Activated CD4-positive, alpha-beta T cell treated with anti-CD3 and anti-CD28 coated beads, Interleukin-2, Interleukin-4, amounts not matched to agents 100 ng/mL and 50 ng/mL, durations not matched to agents 16 hours and 8 hours (primary cell): ENCODE measurements at places on chromosomes 12 and 14.

DNA sequence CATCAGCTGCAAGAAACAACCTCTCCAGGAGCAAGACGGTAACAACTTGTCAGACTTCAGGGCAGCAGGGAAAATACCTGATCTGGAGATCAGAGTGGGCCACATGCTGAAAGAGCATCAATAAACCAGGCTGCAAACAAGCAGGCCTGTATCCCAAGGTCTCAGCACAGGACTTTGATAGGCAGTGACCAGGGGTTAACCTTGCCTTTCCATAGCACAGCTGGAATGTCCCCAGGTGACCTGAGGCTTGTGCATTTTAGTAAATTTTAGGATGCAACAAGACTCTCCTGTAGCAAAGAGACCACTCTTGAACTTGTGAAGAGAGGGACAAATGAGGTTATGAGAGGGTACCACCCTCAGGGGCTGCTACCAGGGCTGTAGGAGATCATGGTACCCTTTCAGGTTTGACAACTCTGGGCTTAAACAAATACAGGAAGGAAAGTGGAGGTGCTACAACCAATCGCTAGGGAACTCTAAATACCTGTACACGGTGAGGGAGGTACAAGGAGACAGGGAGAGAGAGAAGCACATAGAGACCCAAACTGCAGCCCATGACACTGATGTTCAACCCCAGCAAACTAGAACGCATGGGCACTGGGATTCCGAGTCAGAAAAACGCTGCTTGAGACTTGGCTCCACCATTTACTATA, 95.4 kb upstream of the EVL start:
- no peak for DNase-seq

GRCh38 chr12:90216815-90217214, 508.2 kb upstream of the ATP2B1 start:
- DNase-seq, result no peak

- DNase-seq, result no peak
Measured at GRCh38 chr12:71420775-71421406, 18.7 kb upstream of the LGR5 start.

DNA sequence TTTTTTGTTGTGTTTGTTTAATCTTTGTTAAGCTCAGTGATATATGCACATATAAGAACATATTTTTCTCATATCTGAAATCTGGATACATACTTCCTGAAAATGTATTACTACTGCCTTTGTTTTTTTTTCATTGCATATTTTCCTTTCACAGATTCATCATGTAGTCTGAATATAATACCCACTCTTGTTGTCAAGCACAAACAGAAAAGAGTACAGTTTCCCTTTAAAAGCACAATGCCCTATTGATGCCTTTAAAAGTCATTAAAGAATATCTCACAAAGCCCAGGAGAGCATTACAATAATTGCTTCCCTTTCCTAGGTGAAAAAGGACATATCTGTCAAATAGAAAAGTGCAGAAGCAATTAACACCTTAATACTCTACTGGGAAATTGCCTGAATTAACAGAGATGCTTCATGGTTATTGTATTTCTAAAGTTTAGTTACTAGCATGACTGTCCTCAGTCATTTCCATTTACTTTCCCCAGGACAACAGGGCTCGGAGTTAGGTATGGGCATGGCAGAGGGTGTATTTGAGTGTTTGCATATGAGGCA, 107.4 kb downstream of the GRIP1 start:
- no peak for DNase-seq

GRCh38 chr14:23631234-23631633, 4.9 kb upstream of the DHRS2 start:
- no peak for DNase-seq

DNA sequence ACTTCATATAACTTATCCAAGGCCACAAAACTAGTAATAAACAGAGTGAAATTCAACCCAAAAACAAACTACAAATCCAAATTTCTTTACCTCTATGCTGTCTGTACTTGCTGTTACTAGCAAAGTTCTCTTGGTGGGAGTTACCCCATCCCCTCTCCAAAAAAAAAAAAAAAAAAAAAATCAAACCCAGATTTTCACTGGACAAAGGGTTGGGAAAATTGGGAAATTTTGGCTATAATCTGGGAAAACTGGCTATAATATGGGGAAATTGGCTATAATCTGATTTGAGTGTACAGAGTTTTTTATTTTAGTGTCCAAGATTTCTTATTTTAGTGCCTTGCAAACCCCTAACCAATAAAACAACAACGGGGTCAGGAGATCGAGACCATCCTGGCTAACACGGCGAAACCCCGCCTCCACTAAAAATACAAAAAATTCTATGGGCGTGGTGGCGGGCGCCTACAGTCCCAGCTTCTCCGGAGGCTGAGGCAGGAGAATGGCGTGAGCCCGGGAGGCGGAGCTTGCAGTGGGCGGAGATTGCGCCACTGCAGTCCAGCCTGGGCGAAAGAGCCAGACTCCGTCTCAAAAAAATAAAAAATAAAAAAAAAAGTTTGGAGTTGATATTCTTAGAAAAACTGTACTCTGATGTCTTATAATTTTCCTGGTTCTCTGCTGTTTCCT, 148.4 kb downstream of the CHST11 start:
- no peak for DNase-seq

DNA sequence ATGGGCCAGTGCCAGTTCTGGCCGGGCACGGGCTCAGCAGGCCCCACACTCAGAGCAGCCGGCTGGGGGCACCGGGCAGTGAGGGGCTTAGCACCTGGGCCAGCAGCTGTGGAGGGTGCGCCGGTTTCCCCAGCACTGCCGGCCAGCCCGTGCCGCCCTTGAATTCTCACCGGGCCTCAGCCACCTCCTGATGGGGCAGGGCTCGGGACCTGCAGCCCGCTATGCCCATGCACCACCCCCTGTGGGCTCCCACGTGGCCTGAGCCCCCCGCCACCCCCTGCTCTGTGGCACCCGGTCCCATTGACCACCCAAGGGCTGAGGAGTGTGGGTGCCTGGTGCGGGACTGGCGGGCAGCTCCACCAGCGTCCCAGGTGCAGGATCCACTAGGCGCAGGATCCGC, 15.4 kb upstream of the GTF2A1 start:
- no peak for DNase-seq

- no peak for DNase-seq
Measured at GRCh38 chr12:11162502-11162901, 8.5 kb upstream of the SMIM10L1 start.

DNA sequence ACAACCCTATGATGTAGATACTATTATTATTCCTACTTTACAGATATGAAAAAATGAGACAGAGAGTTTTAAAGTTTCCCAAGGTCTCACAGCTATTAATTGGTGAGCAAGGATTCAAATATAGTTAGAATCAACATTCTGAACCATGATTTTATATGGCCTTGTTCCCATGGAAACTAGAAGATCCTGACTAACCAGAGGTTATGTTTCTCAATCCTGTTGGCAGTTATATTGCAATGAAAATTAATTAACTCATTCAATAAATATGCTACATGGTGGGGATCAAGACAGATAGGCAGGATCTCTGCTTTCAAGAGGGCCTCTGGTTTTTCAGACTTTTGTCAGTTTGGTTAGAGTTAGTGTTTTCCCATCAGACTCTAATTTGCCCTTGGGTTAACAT, 9.3 kb upstream of the FUT8 start:
- DNase-seq, result no peak
